ENCODE measurements at places on chromosomes 1 and 21.

DNA sequence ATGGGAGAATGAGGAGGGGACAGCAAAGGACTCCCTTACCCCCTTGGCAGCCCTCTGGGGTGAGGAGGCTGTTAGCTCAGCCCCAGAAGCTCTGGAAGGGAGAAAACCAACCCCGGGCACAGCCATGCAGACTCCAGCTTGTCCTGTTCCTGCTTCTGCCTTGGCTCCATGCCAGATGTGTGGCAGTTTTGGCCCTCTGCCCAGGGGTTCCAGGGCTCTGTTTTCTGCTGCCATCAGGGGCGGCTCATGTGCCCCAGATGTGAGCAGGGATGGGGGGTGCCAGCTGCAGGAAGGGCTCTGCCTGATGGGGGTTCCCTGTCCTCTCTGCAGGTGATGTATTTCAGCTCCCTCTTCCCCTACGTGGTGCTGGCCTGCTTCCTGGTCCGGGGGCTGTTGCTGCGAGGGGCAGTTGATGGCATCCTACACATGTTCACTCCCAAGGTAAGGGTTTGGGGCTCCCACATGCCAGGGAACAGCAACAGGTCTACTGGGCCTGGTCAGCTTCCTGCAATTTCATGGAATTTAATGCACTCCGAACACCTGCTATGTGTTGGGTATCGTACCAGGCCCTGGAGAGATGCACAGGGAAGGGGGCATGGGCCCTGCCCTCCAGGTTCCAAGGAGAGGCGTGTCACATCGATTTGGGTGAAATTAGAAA lies 26.1 kb downstream of the SLC6A17 start:
- no peak for DNase-seq

GRCh38 chr1:228477263-228477662 lies 9.9 kb upstream of the RNF187 start:
- no peak for DNase-seq

GRCh38 chr1:110783292-110783918 lies 89.5 kb upstream of the CD53 start:
- DNase-seq = peak; percentile 4

DNA sequence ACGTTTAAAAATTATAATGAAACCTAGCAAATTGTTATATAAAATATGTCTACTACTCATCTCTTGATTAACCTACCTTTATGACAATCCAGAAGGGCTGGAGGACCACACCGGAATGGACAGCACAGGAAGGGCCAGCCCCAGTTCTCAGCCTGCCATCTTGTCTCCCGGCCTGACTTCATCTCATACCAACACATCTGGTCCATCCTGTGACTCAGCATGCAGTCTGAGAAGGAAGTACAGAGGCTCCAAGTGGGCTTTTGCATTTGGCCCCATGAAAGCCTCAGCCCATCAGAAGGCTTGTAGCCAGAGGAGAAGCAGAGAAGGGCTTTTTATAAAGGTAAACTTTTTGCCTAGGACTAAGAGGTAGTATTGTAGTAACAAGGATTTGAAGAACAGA lies 436.6 kb downstream of the MRPL39 start:
- DNase-seq = no peak

- DNase-seq = no peak
These were observed 14.7 kb upstream of the GPR37L1 start for GRCh38 chr1:202107801-202108731.

DNA sequence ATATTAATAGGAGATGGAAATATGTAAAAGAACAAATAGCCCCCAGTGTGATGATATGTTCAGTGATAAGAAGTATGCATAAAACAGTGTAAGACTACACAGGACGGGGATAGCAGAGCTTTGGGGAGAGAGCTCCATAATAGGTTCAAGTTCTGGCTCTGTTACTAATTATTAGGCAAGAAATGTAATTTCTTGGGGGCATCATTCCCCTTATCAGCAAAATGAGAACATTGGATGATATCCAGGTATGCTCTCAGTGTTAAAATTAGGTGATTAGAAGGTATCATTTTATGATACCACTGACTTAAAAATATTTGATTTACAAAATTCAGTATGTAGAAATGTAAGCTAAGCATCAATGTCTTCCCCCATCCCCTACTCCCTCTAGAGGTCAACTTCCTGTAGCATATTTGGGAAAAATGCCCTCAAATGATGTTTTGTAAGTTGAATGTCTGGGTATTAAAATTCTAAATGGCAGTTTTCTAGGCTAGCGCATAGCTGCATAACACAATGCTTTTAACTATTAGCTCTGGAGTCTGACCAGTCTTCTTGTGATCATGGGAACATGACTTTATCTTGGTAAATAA lies 585.7 kb upstream of the CAMK1G start:
- no peak for DNase-seq

DNA sequence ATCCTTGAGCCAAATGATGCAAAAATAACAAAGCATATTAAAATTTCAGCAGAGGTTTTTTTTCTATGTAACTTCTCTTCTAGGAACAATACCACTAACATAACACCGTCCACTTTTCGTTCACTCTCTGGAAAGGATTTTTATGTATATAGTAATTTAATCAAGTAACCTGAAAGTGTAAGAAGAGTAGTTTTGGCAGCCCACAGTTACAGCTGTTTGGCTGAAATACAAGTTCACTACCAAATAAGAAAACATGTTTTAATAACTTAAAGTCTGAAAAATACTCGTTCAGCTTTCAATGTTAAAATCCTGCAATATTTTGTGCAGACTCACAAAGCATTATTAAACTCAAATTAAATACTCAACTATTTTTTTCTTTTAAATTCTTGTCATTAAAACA lies 896.8 kb upstream of the ADGRL4 start:
- no peak for DNase-seq

DNA sequence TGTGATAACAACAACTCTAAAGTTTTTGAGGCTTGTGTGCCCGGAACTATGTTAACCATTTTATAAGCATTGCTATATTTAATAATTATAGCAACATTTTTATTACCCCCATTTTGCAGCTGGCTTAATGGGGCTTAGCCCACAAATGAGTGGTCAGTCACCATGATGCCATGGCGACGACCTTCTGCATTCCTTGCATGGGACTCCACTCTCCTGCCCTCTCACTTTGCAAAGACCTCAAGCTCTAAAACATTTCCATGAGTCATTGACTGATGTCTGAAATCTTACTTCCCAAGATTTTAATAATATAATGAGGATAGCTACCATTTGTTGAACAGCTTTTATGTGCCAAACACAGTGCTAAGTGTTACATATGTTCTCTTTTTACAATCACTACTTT lies 15.4 kb downstream of the NGF start:
- DNase-seq = no peak

- DNase-seq = no peak
These were observed 37.7 kb upstream of the LRRN2 start for GRCh38 chr1:204723131-204723787.

GRCh38 chr1:147527941-147528936 lies 13.1 kb upstream of the BCL9 start:
- DNase-seq = no peak

GRCh38 chr1:231194476-231194842 lies 32.6 kb downstream of the TRIM67 start:
- DNase-seq = no peak

DNA sequence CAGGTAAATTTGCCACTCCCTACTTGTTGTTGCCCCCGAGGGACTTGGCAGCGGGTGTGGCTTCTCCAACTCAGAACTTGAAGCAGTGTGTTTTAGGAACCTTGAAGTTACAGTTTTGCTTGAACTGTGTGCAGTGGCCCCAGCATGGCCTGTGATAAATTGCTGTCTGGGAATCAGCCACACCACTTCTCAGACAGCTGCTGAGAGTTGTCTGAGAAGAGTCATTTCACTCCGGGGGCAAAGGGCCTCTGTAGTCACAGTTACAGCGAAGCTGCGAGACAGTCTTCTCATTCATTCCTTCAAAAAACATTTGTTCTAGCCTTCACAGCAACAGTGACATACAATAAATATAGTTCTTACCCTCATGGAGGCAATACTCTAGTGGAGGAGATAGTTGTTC lies 70.3 kb downstream of the PROX1 start:
- DNase-seq = no peak

- no peak for DNase-seq
These were observed 32.2 kb upstream of the RPTN start for GRCh38 chr1:152191260-152191659.

- no peak for DNase-seq
These were observed 78.9 kb upstream of the MROH9 start for GRCh38 chr1:170856455-170856854.

DNA sequence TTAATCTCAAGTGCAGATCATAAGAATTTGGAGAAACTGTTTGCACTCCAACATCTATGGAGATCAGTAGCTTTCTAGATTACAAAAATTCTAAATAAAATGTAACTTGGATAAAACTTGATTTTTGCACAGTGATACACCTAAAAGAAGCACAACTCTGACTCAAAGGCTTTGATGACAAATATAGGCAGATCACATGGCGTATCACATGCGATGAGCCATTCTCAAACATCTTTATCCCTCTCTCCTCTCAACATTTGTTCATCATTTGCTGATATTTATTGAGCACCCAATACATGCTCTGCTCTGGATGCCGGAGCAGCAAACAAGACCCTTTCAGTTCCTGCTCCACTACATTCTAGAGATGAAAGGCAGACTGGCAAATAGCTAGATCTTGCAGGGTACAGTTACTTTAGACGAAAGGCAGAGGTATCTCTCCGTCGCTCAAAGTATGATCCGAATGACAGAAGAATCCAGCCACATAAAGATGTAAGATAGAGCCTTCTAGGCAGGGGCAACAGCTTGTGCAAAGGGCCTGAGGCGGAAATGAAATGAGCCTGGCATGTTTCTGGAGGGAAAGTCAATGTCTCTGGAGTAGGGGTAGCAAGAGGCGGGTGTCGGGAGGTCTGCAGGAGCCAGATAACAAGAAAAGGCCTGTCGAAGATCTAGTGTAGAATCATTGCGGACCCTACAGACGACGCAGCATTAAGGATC lies 145.8 kb upstream of the ERRFI1 start:
- no peak for DNase-seq

GRCh38 chr1:215055281-215055935 lies 27.1 kb upstream of the KCNK2 start:
- DNase-seq = no peak

DNA sequence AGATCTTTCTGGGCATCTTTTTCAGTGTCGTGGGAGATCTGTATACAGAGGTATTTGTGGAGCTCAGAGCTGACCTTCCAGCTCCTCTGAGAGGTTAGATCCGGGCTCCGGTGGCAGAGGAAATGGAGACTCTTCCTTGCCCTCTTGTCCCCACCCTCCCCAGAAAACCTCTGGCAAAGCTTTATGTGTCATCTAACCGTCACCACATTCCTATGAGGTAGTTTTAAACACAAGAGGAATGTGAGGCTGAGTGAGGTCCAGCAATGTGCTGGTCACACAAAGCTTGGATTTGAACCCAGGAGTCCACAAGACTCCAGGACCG lies 1.2 kb downstream of the CD160 start:
- peak; percentile 46 for DNase-seq

- DNase-seq = no peak
These were observed 7.7 kb upstream of the ECE1 start for GRCh38 chr1:21297975-21298374.

DNA sequence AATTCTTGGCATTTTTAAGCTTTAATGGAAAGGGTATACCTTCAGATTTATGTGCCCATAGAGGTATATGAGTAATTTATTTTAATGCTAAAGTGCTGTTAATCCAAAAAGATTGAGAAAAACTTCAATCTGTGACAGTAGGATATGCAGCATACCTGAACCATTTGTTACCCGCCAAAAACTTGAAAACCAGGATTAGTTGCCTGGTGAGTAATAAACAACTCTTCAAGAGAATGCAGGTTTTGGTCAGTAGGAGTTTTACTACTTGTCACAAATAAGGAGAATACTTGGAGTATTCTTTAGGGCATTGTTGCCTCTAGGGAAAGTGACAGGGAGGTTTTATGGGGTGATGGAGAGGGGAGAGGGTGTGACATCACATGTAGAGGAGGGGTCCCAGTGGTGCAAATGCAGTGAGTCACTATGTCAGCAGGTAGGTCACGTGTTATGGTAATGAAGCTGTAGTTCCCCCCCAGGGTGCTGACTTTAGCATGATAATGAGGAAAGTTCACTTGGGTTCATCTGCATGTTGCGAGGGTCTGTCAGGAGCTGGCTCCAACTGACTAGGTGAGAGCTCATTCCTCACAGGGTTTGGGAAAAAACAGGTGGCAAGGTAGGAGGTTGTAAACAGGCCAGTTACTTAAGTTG lies 23.1 kb downstream of the USP25 start:
- DNase-seq = no peak

DNA sequence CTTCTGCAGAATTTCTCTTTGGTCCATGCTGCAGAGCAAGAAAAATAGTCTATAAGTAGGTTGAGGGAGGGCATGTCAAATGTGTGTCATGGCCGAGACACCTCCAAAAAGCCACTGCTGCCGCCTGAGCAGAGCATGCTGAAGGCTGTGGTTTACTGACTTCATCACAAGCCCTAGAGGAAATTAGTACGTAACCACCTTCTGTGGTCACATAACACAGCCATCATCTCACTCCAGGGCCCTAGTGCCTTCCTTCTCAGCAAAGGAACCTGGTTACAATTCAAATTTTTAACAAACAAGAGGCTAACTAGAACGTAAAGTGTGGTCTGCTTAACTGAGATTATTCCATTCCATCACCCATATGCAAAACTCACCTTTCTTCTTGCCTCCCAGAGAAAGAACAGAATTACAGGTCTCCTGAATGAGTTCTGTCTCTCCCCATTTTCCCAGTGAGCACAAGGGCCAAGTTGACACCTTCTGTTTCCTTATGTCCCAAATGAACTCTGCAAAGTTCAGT lies at the start of gene PTPN22:
Gene PTPN22, minus strand, starts transcription at position 116 of the 517 bp plus-strand sequence.
- DNase-seq = no peak

DNA sequence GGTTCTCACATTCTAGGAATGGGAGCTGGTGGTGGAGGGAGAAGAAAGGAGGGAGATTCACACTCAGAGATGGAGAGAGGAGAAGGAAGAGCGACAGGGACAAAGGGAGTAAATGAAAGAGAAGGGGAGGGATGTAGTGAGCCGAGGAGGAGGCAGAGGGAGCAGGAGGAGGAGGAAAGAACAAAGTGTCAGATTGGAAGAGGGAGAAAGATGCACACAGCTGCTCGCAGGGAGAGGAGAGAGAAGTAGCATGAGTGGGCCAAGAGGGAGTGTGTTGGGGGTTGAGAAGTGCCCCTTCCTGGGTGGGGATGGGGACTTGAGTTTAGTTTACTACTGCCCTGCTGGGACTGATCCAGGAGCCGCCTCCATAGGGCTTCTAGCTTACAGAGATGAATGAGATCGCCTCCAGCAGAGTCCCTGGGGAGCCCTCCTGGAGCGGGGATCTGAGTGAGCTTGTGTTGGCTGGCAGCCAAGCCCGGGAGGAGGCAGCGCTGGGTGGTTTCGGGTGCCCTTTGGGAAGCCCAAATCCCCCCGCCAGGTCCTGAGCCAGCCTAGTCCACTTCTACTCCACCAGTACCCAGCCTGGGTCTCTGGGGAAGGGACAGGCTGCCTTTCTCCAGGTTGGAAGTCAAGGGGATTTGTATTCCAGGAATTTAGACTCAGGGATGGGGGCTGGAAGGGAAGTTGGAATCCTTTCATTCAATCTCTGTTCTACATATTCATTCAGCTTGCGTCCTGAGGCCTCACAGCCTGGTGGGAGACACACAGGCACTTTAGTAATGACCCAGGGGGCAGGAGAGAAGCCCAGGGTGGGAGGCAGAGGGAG lies 20.9 kb downstream of the PTPRU start:
- DNase-seq = no peak
